Tibial artery (tissue), 4 donors: ENCODE measurements at places on chromosomes 1 and 21.
A peak's percentile ranks its signal among the peaks of the same experiment; 100 is the strongest.

- DNase-seq = no peak
Observed at GRCh38 chr21:39712976-39713375, 32.0 kb upstream of the IGSF5 start.

- DNase-seq = no peak
Observed at GRCh38 chr1:225851805-225852204, 30.4 kb downstream of the TMEM63A start.

DNA sequence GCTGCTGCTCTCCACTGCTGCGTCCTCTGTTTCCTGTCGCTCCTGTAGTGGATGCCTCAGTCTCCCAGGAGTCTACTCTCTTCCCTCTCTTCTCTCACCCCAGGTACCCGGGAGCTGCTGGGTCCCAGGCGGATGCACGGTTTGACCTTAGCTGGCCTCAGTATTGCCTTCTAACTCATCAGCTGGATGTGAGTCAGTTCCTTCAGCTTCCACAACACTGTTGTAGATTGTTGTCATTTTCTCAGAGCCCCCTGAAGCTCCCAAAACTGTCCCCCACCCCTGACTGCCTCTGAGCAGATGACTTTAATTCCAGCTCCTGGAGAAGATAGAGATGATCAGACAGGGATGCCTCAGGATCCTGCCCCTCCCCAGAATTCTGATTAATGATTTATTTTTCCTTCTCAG is 7.2 kb downstream of the CNIH3 start:
- no peak for DNase-seq

DNA sequence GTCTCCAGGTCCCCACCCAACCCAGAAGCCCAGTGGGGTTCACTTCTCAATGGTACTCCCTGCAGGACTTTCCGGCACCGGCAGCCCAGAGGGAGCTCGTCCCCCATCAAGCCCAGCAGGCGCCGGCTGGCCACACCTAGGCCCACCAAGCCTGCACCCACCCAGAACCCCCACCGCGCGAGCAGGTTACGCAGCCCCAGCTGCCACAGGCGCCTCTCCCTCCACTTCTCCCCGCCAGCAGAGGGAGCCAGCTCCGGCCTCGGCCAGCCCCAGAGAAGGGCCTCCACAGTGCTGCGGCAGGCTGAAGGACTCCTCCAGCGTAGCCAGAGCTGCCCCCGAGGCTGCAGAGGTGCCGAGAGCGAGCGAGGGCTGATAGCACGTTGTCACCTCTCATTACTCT is 722.3 kb downstream of the PLA2G4A start:
- DNase-seq = no peak

DNA sequence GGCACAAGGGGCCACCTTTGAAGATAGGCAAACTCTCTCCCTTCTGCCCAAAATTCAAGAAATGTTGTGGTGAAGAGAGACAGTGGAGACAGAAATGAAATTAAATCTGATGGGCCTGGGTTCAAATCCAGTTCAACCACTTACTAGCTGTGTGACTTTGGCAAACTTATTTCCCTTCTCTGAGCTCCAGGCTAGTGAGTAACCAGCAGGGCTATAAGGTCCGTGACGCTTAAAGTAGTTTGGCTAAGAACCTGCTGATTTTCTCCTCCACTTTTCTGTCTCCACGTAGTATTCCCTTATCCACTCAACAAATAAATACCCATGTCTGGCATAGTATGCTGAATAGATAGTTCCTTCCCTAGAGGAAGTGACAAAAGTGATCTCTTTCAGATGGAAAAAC is 1.9 kb downstream of the SLC2A1 start:
- no peak for DNase-seq

GRCh38 chr1:56284928-56285327 is 294.4 kb downstream of the PLPP3 start:
- DNase-seq = no peak

- DNase-seq = no peak
Observed at GRCh38 chr1:30363031-30363430, 360.4 kb downstream of the MATN1 start.

GRCh38 chr21:26846036-26846931 is 1.1 kb upstream of the ADAMTS1 start:
- peak; percentile 79 for DNase-seq

DNA sequence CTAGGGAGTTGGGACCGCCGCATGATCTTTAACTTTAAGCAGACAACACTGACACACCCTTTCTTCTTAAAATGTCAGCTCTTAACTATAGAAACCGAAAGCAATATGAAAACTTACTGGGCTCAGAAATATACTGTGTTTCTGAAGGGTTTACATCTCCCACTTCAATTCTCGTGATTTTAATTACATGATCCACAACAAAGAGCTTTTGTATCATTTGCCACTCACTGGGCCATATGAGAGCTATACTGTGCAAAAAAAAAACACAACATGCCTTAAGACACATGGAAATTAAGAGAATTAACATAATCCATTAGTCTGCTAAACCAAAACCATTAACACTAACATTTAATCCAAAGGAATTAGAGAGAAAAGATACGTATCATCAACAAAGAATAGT is 35.0 kb upstream of the RAP1GAP start:
- no peak for DNase-seq

GRCh38 chr1:41591891-41592290 is 107.4 kb upstream of the EDN2 start:
- no peak for DNase-seq

DNA sequence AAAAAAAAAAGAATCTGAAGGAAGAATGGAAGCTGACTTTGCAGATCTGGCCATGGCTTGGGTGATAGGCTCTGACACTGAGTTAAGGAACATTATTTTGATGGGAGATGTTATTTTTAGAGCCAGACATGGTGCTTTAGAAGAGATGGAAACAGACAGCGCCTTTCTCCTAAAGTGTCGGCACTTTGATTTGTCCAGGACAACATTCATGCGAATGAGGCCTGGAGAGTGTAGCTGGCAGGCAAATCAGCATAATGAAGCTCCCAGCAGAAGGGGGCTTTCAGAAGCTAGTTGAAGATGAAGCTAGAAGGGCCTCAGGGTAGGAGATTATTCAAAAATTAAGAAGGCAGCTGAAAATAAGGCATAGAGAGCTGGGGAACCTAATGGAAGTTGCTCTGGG is 397.7 kb downstream of the RWDD3 start:
- no peak for DNase-seq

- no peak for DNase-seq
Observed at GRCh38 chr1:246398126-246398813, 108.8 kb downstream of the SMYD3 start.

- DNase-seq = peak; percentile 89
Observed at GRCh38 chr1:159752135-159752580, 28.6 kb upstream of the DUSP23 start.

DNA sequence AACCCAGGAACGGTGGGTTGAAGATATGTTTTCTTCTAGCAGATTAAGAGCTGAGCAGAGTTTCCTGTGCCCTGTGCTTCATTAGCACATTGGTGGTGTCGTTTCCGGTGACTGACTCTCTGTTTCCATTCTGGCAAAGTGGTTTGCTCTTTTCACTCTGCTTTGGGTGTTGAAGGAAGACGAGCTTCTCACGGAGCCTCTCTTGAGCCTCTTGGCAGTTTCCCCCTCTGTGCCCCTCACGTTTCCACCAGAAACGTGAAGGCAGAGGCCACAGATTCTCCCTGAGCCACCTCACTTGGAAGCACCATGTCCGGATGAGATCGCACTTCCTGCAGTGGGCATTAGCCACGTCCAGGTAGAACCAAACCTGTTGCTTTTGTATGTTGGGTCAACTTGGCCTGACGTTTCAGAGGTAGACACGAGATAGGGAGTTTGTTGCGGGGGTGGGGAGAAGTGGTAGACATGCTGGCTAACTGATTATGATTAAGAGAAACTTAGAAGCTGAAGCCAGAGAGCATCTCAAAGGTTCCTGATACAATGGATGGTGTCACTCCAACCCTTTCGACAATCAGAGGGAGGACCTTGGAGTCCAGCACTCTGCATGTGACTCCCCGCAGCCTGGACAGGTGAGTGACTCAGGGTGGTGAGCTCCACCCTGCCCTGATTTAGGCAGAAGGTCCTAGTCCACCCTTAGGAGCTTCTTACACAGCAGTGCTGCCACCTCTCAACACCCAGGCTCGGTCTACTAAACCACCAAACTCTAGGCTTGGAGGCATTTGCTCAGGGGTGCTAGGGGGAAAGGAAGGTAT is at the start of gene LAX1:
Gene LAX1 (plus strand): TSS at position 155 of the 809 bp plus-strand sequence. CDS start 383 bp downstream, at position 538.
- DNase-seq = no peak

- no peak for DNase-seq
Observed at GRCh38 chr1:189374816-189375215, 1102.8 kb downstream of the BRINP3 start.

DNA sequence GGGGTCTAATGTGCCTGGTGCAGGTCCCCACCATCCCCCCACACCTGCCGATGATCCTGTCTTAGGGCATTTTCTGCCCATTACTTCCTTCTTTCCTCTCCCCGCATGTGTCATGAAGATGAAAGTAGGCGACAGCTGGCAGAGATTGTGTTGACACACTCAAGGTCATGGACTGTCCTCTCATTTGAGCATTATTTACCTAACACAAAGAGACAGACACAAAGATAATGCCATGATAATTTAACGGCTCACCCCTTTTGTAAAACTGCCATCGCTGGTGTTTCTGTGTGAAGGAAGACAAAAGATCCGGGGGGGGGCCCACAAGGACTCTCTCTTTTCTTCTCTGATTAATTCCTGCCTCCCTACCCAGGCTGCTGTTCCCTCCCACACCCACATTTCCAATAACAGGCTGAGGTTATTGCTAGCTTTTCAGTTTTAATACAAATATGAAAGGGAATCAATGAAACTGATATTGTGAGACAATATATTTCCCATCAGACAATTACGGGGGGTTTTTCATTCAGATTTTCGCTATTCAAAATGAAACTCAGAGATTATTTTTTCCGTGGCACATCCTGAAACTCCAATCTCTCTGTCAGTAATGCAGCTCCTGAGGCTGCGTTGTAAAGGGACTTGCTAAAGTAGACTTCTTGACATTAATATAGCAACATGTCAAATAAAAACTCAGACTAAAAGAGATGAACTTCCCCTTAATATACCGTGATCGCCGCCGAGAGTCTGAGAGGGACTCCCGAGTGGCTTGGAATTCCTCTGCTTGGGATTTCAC is 561.1 kb downstream of the NPHP4 start:
- DNase-seq = no peak

DNA sequence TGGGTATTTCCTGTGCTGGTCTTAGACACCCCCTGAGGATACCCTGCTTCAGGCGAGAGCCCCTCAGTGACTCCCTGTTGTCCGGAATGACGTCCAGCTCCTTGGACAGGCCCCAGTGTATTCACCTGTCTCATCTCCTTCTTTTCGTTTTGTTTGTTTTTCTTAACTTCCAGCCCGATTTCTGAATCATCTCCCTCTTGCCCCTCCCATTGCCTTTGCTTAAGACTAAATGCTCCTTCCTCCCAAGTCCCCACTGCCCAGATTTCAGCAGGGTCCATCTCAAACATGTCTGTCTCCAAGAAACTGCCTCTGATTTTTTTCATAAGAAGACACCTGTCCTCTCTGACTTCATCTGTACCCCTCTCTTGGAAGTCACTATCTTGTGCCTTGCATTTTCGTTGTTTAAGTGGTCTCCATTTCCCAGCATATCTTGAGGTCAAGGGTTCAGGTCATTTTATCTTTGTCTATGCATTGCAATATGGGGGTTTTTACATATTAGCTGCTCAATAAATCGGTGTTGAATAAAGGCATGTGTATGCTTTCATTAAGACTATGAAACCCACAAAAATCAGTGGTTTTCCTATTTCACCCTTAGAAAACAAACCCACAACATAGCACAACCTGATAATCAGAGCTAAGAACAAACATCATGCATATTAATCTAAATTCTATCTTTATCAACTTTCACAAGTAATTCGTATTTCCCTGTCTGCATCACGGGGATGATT is 58.4 kb upstream of the LGALS8 start:
- no peak for DNase-seq

DNA sequence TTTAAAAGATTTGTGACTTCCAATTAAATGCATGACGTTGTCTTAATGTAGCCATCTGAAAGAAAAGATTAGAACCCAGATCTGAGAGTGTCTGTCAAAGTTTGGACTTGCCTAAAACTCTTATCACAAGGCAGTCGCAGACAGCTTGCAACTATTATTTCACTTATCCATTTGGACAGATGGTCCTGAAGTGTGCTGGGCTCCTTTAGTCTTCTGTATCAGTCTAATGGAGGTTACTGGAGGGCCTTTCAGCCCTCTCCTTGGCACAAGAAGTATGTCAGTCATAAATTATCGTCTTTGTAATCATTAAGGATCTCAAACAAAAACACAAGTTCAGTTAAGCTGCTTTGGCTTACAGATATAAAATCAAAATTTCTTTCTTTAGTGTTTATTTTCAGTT is 15.5 kb downstream of the PROX1 start:
- DNase-seq = no peak

DNA sequence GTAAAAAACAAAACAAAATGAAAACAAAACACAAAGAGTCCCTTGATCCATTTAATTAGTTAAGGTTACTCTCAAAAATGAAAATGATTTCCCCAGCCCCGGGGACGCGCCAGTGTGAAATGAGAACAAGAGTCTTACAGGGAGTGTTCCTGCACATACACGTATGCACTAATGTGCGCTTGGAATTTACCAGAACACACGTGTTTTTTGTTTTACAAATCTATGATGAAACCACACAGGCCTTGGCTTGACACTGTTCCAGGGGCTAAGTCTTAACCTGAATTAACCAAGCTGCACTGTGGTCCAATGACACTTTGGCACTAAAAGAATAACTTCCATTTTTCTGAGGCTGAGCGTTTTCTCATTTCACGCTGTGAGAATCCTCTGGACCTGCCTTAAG is 63.7 kb downstream of the SLC45A1 start:
- no peak for DNase-seq

GRCh38 chr21:46244602-46245001 is 16.0 kb upstream of the LSS start:
- no peak for DNase-seq

DNA sequence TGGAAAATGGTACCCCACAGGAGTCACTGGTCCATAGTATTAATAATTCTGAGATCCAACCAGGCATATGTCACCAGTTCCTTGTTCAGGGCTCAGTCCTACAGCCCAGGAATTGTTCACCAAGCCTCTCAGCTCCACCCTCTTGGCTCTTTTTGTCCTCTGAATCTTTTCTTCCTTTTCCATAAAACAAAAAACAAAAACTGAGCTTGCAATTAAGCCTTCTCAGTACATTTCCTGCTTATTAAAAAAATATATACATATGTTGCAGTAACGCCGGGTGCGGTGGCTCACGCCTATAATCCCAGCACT is 23.4 kb upstream of the KIF1B start:
- DNase-seq = no peak

DNA sequence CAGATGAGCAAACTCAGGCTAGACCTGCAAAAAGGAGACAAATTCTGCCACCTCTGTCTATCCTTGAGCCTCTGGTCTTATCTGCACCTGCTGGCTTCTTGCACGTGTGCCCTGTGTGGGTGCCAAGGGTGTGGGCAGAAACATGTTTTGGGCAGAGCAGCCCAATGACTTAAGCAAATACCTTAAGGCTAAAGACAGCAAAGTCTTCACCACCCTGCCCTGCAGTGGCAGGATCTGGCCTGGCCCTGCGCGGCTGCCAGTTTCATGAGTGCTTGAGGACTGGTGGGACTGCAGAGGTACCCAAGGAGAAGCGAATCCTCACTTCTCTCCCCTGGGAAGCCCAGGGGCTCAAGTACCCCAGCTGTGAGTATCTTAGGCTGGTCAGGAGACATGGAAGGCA is 3.8 kb upstream of the SLC26A9 start:
- DNase-seq = no peak

GRCh38 chr1:218493986-218494385 is 148.8 kb downstream of the TGFB2 start:
- no peak for DNase-seq
